ENCODE measurements at places on chromosomes 11 and 22. TPM values are rescaled to one million over a fixed set of nuclear protein-coding genes. Genes with fewer than 3 reads are reported as not detected.

The UBQLNL gene
- polyA plus RNA-seq, result 0.20 TPM

The DKK3 gene
- 237 TPM for polyA plus RNA-seq

The RPS6KA4 gene
- 12.2 TPM for polyA plus RNA-seq

The HEPHL1 gene
- not detected for polyA plus RNA-seq

The LRRC56 gene
- 0.72 TPM for polyA plus RNA-seq

The VSTM5 gene
- 0.16 TPM for polyA plus RNA-seq

The SCGB2A2 gene
- not detected for polyA plus RNA-seq

The PHOX2A gene
- not detected for polyA plus RNA-seq

GRCh38 chr11:120331301-120331996, 4.8 kb upstream of the ARHGEF12 start:
- peak overlapping the region; percentile 76 for H3K27ac ChIP-seq
- DNase-seq, result peak; percentile 94
- 0 out of 2 replicates have a peak, but pooled peaks cover 5% of the 10 kb centered on the region for H3K36me3 ChIP-seq
- H3K4me1 ChIP-seq, result peaks cover 46% of the 10 kb centered on the region

DNA sequence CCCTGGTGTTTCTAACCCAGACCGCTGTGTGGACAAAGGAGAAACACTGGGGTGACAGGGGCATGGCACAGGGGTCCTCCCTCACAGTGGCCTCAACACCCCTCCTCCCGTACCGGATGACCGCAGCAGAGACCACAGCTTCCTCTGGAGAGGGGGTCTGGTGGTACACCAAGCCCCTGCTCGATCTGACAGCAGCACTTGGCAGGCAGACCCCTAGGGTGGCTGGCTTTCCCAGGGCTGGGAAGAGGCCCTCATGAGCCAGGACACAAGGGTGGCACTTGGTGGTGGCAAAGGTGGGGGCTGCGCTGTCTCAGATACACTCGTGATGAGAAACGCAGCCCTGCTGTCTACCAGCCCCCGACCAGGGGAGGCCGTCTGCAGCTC, 38.7 kb downstream of the DUSP8 start:
- no peak for DNase-seq
- H3K4me3 ChIP-seq, result no peak overlapping the region
- H3K27me3 ChIP-seq, result peaks cover 7% of the 10 kb centered on the region
- no peaks in the 10 kb centered on the region for H3K36me3 ChIP-seq
- H3K27ac ChIP-seq, result peak overlapping the region; percentile 88

DNA sequence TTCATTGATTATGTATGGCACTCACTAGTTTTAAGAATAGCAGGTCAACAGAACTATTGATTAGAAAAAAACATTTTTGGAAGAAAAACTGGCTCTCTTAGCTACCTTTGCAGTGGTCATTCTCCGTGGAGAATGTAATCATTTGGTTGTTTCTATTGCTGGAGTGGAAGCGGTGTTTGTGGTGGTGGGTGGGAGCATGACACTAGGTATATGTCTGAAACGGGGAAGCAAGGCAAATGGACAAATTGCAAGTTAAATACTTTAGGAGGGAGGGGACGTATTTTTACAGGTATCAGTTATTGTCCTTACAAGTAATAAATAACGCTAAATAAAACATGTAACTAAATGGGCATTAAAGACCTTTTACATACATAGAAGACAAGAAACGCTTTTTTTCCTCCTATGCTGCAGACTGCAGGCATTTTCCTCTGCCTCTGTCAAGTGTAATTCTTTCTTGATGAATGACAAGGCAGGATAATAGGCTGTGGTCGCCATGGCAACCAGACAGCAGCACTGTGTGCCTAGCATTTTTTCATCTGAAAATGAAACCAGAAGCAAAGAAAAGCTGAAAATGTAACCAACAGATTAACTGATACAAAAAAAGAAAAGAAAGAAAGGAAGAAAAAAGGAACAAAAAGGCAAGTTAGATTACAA, 46.2 kb downstream of the BLID start:
- no peak overlapping the region for H3K4me3 ChIP-seq
- no peaks in the 10 kb centered on the region for H3K27me3 ChIP-seq
- DNase-seq, result peak; percentile 89
- H3K4me1 ChIP-seq, result peaks cover 44% of the 10 kb centered on the region

- H3K36me3 ChIP-seq, result no peaks in the 10 kb centered on the region
- no peaks in the 10 kb centered on the region for H3K27me3 ChIP-seq
- no peak overlapping the region for H3K4me3 ChIP-seq
- DNase-seq, result no peak
- H3K4me1 ChIP-seq, result no peaks in the 10 kb centered on the region
These were observed 171.0 kb downstream of the NELL1 start for GRCh38 chr11:20840341-20840740.

DNA sequence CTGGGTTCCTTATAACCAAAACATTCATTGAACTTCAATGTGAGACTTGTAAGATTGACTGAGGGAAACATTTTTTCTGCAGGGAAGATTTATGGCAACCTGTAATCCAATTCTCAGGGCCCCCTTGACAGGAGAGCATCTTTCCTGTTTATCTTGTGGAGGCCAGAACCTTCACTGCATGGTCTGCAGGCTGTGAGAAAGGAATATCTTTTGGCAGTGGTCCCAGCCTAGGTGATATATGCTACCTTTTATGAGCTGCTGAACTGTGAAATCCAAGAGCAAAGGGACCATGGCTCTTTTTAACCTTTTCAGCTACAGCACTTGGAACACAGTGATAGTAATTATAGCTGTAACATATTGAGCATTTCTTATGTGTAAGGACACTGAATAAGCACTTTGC, 590.2 kb upstream of the B3GAT1 start:
- H3K27me3 ChIP-seq, result no peaks in the 10 kb centered on the region
- H3K36me3 ChIP-seq, result no peaks in the 10 kb centered on the region
- H3K4me3 ChIP-seq, result no peak overlapping the region
- no peak overlapping the region for H3K27ac ChIP-seq
- no peak for DNase-seq

- no peak overlapping the region for H3K4me3 ChIP-seq
- no peaks in the 10 kb centered on the region for H3K4me1 ChIP-seq
- no peak for DNase-seq
- H3K36me3 ChIP-seq, result no peaks in the 10 kb centered on the region
- H3K27me3 ChIP-seq, result peaks cover 62% of the 10 kb centered on the region
These were observed 36.9 kb upstream of the SYT13 start for GRCh38 chr11:45322891-45323600.

DNA sequence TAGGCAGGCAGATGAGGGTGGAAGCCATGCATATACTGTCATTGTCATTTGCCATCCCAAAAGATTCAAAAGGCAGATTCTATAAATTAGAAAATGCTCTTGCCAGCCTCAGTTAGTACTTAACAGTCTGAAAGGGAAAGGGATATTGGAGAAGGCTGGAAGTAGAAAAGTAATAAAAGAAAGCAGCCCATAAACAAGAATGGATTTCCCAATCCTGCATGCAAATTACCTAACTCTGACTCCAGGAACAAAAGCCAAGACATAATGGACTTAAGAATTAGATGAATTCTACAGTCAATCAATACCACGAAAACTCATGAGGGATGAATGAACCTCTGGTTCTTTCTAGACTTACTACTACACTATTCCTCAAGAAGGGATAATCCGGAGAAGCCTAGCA, 5.9 kb downstream of the PAK1 start:
- no peaks in the 10 kb centered on the region for H3K36me3 ChIP-seq
- H3K27ac ChIP-seq, result no peak overlapping the region
- no peaks in the 10 kb centered on the region for H3K4me1 ChIP-seq
- DNase-seq, result peak; percentile 13

- H3K36me3 ChIP-seq, result no peaks in the 10 kb centered on the region
- H3K27ac ChIP-seq, result peak overlapping the region; percentile 65
- peak; percentile 15 for DNase-seq
- H3K27me3 ChIP-seq, result no peaks in the 10 kb centered on the region
These were observed 1.9 kb upstream of the BCL9L start for GRCh38 chr11:118927554-118928100.

- H3K27ac ChIP-seq, result no peak overlapping the region
- no peak for DNase-seq
- no peaks in the 10 kb centered on the region for H3K27me3 ChIP-seq
- H3K36me3 ChIP-seq, result no peaks in the 10 kb centered on the region
- no peaks in the 10 kb centered on the region for H3K4me1 ChIP-seq
These were observed 564.2 kb upstream of the ANO5 start for GRCh38 chr11:21628641-21629040.

DNA sequence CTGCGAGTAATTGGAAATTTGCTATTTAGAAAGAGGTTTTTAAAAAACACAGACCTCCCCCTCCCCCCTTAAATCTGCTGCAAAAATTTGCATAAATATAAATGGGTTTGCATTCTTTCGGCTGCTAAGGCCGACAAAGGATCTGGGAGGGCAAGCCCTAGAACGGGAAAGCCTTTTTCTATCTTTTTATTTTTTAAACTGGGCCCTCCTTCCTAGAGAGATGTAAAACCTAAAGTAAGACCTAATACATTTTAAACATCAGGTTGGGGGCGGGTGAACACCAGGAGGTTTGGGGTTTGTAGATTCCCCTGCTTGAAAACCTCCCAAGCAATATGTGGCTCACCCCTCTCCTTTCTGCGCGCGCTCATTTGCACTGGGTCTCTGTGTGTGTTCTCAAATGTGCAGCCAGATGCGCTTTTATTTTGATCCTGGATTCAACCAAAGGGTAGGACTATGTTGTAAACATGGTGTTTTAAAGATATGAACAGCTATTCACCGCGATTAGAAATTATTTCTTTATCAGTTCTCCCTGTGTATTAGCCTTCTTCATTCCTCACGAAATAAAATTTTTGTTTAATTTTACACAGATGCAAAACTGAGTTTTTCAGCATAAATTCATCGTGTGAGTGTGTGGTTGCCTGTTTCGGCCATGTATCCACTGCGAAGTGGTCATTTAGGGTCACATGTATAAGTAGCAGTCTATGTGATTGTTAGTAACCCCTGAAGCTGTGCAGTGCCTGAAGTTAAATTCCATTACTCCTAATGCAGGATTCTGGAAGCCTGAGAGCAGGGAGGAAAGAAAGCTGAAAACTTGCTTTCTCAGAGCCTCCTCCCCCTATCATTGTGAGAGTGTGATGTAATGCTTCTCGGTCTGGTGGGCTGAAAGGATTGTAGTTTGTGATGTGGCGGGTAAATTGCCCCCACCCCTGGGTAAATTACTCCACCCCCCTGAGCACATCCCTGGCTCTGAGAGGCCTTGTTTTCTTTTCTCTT, 988 bp downstream of the TNRC6B start:
- peak overlapping the region; percentile 100 for H3K4me3 ChIP-seq
- peak overlapping the region; percentile 92 for H3K27ac ChIP-seq
- DNase-seq, result peak; percentile 71
- no peaks in the 10 kb centered on the region for H3K27me3 ChIP-seq

- H3K4me3 ChIP-seq, result no peak within 1 kb of the TSS
- H3K36me3 ChIP-seq, result no peaks in the 10 kb centered on the region
- 0 out of 2 replicates have a peak, but pooled peaks cover 3% of the 10 kb centered on the region for H3K4me1 ChIP-seq
- no peaks in the 10 kb centered on the region for H3K27me3 ChIP-seq
These were observed at the start of gene SPI1 for GRCh38 chr11:47378010-47378835. Gene SPI1, minus strand, starts transcription at chr11:47378547. Its CDS starts 194 bp downstream, at chr11:47378353.

- H3K27me3 ChIP-seq, result no peaks in the 10 kb centered on the region
- DNase-seq, result no peak
- H3K27ac ChIP-seq, result no peak overlapping the region
These were observed 1.8 kb downstream of the PGGHG start for GRCh38 chr11:290621-291231.

GRCh38 chr22:29030618-29031226, 30.9 kb downstream of the C22orf31 start:
- no peaks in the 10 kb centered on the region for H3K27me3 ChIP-seq
- DNase-seq, result peak; percentile 81
- H3K4me1 ChIP-seq, result peaks cover 27% of the 10 kb centered on the region

- no peak for DNase-seq
- H3K36me3 ChIP-seq, result no peaks in the 10 kb centered on the region
- H3K4me3 ChIP-seq, result no peak within 1 kb of the TSS
- no peaks in the 10 kb centered on the region for H3K27me3 ChIP-seq
These were observed at the start of gene KDM4E for GRCh38 chr11:95024958-95025357. Gene KDM4E, plus strand, starts transcription at chr11:95025258. Its CDS starts 300 bp downstream, at chr11:95025558.

GRCh38 chr11:44781655-44782054, 54.9 kb downstream of the TSPAN18 start:
- no peaks in the 10 kb centered on the region for H3K36me3 ChIP-seq
- H3K27ac ChIP-seq, result no peak overlapping the region
- H3K27me3 ChIP-seq, result peaks cover 37% of the 10 kb centered on the region
- DNase-seq, result no peak
- H3K4me1 ChIP-seq, result no peaks in the 10 kb centered on the region

DNA sequence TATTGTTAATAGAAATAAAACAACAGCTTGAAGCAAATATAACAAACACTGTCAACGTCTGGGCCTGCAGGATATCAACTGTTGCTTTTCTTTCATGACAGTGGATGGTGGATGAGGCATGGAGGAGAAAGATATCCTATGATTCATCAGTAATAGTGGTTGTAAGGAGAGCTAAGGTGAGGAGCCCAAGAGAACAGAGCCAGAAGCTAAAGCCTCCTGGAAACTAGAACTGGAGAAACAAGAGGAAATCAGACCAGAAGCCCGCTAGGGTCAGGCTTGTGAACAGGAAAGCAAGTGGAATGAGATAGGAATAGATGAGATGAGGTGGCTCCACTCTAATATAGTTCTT, 37.7 kb upstream of the MMP12 start:
- H3K4me1 ChIP-seq, result no peaks in the 10 kb centered on the region
- no peaks in the 10 kb centered on the region for H3K27me3 ChIP-seq
- H3K27ac ChIP-seq, result no peak overlapping the region
- DNase-seq, result no peak
- H3K4me3 ChIP-seq, result no peak overlapping the region

GRCh38 chr11:69401715-69402114, 79.7 kb upstream of the LINC01488 start:
- DNase-seq, result no peak
- H3K4me1 ChIP-seq, result peaks cover 15% of the 10 kb centered on the region

DNA sequence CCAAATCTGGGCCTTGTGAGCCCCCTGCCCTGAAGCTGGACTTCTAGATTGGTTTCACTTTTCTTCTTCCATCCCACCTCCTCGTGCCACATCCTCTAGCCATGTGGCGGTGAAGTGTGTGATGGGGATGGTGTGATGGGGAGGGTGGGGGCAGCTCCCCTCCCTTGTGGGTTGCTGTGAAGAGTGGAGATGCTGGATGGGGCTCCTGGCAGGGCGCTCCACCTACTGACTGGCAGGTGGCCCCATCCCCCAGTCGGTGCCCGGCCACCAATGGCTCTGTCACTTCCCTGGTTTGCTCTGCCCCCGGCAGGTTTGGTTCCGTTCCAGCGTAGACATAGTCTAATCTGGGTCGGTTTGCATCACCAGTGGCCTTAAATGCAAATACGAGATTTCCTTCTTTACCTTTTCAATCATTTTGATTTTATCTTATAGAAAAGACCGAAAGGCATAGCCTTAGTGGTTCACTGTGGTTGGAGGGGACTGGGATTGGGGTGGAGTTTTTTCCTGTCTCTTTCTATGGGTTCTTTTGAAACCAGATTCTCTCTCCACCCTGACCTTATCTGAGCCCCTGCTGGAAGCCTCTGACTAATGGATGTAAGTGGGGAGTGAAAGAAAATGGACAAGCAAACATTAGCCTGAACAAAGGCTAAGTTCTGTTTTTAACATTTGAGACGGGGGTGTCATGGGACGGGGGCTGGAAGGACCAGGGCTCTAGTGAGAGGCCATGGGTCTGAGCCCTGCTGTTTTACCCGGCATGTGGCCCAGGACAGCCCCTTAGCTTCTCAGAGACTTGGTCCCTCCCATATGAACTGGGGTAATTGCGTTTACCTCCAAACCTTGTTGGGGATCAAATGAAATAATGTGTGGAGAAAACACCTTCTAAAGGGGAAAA, 149.3 kb downstream of the CACNA1I start:
- DNase-seq, result no peak
- peaks cover 31% of the 10 kb centered on the region for H3K27me3 ChIP-seq
- H3K27ac ChIP-seq, result no peak overlapping the region
